Stimulated activated CD4-positive, alpha-beta T cell treated with anti-CD3 and anti-CD28 coated beads, Interleukin-1b, Interleukin-23, amount 100 ng/mL, for 24 hours (primary cell): ENCODE measurements at places on chromosomes 6 and 20.

DNA sequence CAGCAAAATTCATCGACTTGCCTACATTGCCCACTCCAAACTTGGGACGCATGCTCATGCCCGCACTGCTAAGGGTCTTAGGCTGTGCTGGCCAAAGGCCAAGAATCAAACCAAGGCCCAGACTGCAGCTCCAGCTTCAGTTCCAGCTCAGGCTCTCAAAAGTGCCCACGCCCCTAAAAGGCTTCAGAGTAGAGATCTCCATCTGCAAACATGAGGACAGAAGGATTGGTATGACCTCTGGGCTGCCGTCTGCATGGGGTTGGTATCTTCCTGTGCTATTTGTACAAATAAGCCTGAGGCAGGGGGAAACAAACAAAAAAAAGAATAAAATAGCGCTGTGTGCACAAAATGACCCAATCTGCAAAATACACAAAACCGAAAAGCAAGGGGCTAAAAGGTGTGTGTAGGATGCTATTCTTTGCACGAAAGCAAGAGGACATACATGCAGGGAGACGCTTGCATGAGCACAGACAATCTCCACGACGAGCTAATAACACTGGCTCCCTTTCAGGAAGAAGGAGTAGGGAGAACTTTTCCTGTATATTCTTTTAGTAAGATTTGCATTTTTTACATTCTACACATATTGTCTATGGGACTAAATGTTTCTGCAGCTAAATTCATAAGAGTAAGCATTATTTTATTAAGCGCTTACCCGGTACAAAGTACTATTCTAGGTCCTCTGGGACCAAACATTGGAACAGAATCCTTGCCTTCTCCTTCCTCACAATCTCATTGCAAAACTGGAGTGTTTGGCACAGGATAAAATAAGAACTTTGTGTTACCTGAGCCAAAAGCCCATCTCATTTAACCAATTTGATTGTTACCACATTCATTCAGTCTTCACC is 33.1 kb downstream of the ATP9A start:
- no peak for DNase-seq

DNA sequence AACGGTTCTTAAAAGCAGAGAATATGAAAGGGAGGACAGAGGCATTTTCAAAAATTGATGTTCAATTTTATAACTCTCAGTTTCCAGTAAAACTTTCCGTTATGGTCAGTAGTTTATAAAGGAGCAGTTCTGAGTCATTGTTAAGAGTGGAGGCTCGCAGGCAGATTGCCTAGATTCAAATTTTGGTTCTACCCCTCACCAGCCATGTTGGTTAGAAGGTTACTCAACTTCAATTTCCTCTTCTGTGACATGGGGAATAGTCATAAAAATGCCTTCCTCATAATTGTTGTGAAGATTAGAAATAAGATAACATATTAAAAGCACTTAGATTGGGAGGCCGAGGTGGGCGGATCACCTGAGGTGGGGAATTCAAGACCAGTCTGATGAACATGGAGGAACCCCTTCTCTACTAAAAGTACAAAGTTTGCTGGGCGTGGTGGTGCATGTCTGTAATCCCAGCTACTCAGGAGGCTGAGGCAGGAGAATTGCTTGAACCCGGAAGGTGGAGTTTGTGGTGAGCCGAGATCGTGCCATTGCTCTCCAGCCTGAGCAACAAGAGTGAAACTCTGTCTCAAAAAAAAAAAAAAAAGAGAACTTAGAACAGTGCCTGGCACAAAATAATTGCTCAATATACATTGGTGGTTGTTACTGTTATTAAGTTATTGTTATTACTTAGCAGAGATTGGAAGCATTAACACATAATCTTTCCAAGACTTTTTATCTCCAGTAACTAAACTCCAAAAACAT is 348.9 kb downstream of the NRN1 start:
- DNase-seq: no peak

GRCh38 chr6:1079525-1079924 is 232.4 kb upstream of the FOXQ1 start:
- no peak for DNase-seq

GRCh38 chr6:16819752-16820151 is 58.5 kb upstream of the ATXN1 start:
- DNase-seq: no peak

DNA sequence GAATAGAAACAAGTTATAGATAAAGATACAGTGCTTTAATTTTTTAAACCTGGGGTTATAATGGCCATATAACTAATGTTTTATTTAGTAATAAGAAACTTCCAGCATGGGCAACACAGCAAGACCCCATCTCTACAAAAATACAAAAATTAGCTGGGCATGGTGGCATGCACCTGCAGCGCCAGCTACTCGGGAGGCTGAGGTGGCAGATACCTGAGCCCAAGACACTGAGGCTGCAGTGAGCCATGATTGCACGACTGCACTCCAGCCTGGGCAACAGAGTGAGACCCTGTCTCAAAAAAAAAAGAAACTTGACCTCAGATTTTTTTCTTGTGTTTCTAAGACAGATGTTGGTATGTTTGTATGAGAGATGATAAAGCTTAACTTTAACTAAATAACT is 22.9 kb downstream of the EEF1A1 start:
- DNase-seq: no peak

DNA sequence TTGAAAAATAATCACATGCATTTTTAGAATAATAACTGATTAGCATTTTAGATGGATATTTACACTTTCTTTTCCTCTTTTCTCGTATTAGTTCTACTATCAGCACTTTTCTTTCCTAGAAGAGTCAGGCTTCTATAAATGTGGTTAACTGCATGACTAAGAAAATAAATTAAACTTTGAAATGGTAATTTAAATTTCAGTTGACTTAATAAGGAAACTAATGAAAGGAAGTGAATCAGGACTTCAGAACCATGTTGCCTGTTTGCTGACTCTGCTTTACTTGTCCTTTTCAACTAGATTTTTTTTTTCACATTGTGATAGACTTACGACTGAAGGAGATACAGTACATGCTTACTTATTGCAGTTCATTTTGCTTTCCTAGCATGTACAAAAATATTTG is 1258.2 kb upstream of the EYS start:
- DNase-seq: no peak

- no peak for DNase-seq
These were observed 122.0 kb upstream of the SPTLC3 start for GRCh38 chr20:12886618-12887363.

DNA sequence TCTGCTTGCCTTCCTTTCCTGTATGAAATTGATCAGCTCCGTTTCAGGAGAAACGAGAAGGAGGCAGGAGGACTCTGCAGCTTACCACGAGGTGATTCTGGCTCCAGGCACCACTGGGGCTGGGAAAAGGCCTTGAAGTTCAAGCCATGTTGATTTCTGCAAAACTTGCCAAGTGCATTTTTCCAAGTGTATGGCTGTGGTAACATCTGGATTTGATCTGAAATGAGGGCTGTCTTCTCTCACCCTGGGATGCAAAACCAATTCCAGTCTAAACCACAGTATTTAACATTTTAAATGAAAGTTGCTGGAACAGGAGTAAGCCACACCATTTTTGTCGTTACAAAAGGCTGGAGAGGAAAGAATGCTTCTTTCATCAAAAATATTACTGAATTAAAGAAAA is 36.1 kb upstream of the FAM210B start:
- DNase-seq: no peak

DNA sequence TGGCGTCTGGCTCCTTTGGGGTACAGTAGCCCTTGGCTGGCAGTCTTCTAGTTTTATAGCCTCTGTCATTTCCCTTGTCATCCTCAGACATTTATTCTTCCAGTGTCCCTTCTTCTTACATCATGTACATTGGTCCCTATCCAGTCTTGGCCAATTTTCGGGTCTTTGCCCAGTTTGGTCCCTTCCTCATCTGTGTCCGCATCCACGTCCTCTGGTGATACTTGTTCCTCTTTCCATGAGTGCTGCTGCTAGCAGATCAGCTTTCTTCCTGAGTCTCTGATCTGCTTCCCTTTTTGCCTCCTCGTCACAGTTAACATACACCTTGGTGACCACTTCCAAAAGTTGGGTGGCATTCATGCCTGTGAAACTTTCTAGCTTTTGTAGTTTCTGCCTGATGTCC is 86.2 kb upstream of the GPR6 start:
- no peak for DNase-seq

DNA sequence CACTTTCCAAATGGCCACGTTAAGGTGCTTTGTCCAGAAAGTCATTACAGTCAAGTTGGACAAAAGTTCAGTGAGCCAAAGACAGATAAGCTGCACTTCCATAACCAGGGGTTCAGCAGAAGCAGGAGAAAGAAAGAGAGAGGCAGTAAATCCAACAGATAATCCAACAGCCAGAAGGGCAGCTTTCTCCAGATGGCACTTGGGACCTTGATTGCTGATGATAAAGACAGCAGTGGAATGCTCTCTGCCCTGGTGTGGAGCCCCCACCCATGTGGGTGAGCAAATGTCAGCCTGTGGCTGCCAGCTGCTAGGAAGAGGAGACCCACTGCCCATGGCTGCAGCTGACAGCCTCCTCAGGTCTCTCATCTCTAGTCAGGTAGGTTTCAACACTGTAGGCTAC is 18.7 kb upstream of the NRSN1 start:
- DNase-seq: no peak

DNA sequence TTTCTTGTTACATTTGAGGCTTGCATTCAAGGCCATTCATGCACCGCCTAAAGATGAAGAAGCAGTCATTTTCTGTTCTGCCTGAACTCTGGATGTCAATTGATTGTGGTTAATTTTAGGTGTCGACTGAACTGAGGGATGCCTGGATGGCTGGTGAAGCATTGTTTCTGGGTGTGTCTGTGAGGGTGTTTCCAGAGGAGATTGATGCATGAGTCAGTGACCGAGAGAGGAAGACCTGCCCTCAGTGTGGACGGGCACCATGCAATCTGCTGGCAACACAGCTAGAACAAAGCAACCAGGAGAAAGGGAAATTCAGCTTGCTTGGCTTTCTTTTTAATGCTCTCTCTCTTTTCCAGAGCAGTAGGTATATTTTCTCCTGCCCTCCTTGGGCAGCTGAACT is 164.1 kb upstream of the ECI2 start:
- DNase-seq: no peak
